ENCODE measurements at places on chromosomes 4 and X.

GRCh38 chr4:1323635-1324442 lies 23.2 kb upstream of the UVSSA start:
- no peak for DNase-seq

- no peak for DNase-seq
These were observed 145.5 kb downstream of the ANXA5 start for GRCh38 chr4:121551271-121551670.

- DNase-seq = no peak
These were observed 133.5 kb upstream of the NUDT6 start for GRCh38 chr4:123055943-123056342.

DNA sequence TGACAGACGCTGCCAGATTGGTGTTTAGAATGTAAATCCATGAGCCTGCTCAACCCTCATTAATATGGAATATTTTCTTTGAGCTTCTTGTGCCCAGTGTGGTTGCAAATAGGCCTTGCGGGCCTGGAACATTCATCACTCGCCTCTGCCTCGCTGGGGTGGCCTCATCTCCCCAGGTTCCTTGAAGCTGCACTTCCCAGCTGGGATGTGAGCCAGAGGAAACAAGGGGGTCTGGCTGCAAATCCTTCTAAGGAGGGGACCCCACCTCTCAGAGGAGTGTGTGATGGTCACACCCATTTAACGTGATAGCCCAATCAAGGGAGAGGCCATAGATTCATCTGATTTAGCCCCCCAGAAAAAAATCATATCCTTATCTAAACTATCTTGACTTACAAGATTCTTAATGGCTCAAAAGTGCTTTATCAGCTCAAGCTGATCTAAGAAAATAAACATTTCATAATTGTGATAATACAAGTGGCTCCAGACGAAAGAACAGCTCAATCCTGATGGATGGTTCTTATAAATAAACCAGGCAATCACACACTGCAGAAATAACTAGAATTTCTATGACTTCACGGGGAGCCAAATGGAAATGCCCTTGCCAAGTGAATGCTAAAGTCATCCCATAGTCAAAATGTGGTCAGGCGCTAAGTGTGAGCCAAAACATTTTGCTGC lies 189.9 kb downstream of the PTTG2 start:
- DNase-seq = no peak

GRCh38 chr4:185796176-185796575 lies 15.8 kb downstream of the SORBS2 start:
- no peak for DNase-seq

DNA sequence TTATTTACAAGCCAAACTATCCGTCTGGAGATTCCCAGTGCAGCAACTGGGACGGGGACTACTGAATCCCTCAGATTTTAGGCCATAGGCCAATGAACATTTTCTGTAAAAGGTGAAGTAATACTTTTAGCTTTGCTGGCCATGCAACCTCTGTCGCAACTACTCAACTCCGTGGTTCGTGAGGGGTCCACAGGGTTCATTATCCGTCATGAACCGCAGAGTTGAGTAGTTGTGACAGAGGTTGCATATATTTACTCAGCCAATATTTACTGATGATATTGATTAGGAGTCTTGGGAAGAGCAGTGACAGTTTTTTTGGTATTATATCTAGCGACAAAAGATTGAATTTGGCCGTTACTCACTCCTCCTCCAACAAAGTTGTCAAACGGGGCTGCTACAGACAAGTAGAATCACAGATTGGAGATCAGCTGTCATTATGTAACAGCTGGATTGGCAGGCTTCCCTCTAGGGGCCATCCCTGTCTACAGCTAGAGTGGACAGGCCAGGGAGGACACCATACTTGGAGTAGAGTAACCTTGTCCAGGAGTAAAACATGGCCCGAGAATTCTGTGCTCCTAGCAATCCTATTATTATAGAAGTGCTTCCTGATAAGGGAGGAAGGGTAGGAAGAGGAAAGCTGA lies 37.2 kb upstream of the CD38 start:
- DNase-seq = no peak

- DNase-seq = no peak
These were observed 773 bp upstream of the TXLNG start for GRCh38 chrX:16785247-16786138.

- no peak for DNase-seq
These were observed 6.5 kb downstream of the IGBP1 start for GRCh38 chrX:70139736-70140135.

DNA sequence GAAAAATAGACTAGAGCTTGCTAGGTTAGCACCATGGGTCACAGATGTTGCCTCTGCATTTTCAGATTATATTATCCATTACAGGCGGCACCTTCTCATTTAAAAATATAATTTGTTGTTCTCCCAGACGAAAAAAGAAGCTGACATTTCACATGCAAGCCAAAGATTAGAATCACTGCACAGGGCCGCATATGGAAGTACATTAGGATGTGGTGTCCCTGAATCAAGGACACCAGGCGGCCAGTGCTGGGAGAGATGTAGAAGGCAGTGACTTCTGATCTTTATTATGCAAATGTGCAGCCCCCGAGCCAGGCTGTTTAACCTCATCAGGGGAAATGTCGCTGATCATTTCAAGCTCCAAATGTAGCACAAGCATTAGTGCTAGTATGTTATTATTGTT lies 22.8 kb downstream of the REELD1 start:
- no peak for DNase-seq

DNA sequence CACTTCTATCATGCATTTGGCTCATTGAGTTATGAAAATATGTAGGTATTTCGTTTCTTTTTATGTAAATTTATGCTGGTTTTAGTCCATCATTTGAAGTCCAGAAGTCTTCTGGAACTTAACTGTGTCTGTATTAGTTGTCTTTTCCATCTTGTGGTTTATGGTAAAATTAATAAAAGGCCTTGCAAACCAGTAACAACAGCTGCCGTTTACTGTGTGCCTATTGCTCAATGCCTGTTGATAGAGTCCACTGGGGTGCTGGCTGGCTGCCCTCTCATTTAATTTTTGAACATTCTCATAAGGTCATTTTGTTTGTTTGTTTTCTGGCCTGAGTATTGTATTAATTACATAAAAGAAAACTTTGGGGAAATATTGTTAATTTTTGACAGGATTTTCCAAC lies 98.0 kb downstream of the NAA11 start:
- no peak for DNase-seq

DNA sequence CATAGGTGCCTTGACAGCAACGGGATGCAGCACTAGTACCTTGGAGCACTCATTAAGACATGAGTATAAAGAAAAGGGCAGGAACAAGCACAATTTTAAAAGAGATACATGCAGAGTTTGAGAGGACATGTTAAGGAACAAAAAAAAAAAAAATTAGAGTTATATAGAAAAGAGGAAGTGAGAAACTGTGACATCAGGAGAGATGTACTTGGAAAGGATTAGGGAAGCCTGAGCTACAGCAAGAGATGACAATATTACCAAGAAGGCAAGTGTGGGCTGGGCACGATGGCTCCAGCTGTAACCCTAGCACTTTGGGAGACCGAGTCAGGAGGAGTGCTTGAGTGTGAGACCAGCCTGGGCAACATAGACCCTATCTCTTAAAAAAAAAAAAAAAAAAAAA lies 37.4 kb downstream of the GPR143 start:
- DNase-seq = no peak

- DNase-seq = no peak
These were observed 283.5 kb upstream of the GIMD1 start for GRCh38 chr4:106652095-106652494.

DNA sequence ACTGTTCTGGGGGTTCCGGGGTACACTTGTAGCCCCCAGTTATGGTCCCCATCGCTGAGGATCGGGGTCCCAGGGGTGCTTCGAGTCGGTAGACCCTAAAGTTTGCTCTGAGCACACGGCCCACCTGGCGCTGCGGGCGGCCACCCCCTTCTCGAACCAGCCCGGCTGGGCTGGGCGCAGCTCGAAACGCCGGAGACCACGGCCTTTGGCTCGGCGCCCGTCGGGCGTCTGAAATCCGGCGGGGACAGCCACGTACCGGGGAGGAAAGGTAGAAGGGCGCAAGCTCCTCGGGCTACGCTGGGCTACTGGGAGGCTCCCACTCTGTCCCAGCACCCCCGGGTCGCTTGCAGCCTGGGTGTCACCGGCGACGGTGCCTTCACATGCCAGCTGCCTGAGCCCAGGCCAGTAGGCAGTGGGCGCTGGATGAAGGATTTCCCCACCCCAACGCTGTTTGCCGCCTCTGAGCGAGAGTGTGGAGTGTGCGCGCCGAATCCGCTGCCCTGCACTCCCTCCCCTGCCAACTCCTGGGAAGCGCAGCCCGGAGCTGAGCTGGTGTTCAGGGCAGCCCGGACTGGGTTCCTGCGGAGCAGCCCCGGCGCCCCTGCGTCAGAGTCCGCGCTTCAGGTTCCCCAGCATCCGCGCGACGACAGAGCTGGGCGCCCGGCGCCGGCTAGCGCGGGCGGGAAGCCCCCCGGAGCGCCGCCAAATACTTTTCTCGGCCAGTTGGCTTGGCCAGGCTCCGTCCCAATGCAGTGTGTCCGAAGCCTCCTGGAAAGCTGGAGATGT lies 637 bp downstream of the MAMLD1 start:
- DNase-seq = no peak

- no peak for DNase-seq
These were observed 269.2 kb downstream of the FSTL5 start for GRCh38 chr4:161894493-161895167.

- no peak for DNase-seq
These were observed 87.6 kb downstream of the MRPL1 start for GRCh38 chr4:77950203-77950602.

GRCh38 chr4:76589872-76590797 lies 155.1 kb downstream of the SHROOM3 start:
- DNase-seq = no peak

- DNase-seq = no peak
These were observed 22.3 kb downstream of the GAK start for GRCh38 chr4:909821-910220.

DNA sequence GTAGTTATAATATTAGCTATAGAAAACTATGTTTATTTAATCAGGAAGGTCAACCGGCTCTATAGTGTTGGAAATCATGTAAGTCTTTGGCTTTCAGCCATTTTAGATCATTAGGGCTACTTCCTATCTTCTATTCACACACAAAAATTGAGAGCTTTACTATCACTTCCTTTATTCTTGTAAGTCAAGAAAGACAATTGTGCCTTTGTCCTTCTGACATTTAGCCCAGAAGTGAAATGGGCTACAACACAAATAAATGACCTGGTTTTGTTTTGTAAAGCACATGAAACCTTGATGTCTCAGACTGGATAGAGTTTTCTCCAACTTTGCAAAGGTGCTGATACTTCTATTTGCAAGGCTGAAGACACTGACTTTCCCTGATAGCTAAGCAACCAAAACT lies 122.4 kb upstream of the ACSL4 start:
- DNase-seq = no peak

- DNase-seq = no peak
These were observed 28.5 kb downstream of the MSN start for GRCh38 chrX:65695849-65696449.

GRCh38 chr4:98434816-98435215 lies 173.6 kb downstream of the RAP1GDS1 start:
- no peak for DNase-seq

DNA sequence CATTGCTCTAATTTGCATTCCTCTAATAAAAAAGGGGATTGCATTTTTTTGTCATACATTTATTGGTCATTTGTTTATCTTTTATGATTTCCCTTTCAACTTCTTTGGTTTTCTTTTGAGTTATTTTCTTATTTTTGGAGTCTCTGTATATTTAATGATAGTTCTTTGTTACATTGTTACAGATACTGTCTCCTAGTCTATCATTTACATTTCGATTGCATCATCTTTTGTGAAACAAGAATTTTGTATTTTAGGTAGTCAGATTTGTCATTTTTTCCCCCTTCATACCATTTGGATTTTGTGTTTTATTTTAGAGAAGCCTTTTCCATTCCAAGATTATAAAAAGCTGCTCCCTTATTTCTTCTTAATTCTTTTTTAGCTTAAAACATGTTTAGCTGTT lies 37.1 kb downstream of the SNX25 start:
- no peak for DNase-seq

- DNase-seq = peak; percentile 4
These were observed 49.9 kb downstream of the IL15 start for GRCh38 chr4:141686146-141686775.

DNA sequence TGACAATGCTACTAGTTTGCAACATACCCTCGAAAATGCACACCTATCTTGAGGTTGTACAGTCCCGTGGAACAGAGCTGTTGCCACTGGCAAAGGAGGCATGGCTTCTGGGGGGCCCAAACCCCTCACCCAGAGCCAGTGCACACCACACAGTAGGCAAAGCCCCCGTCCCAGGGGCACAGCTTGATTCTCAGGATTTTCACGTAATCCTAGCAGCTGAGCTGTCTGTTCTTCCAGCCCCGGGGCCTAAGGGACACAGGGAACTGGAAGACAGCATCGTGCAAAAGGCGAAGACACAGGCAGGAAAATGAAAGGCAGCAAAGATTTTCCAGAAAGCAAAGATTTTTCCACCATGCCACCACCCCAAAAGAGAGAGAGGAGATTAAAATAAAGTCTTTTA lies 77.2 kb downstream of the JAKMIP1 start:
- no peak for DNase-seq

- no peak for DNase-seq
These were observed 1.4 kb downstream of the CCNI start for GRCh38 chr4:77074381-77074831.

Data from CD4-positive, alpha-beta T cell treated with Interleukin-4 for 4 hours (primary cell).